Dermis microvascular lymphatic vessel endothelial cell (primary cell): ENCODE measurements at places on chromosomes 3 and 15. TPM values are rescaled to one million over a fixed set of nuclear protein-coding genes. Genes with fewer than 3 reads are reported as not detected.

GRCh38 chr3:143410259-143410658 lies 290.7 kb downstream of the CHST2 start:
- DNase-seq: no peak

DNA sequence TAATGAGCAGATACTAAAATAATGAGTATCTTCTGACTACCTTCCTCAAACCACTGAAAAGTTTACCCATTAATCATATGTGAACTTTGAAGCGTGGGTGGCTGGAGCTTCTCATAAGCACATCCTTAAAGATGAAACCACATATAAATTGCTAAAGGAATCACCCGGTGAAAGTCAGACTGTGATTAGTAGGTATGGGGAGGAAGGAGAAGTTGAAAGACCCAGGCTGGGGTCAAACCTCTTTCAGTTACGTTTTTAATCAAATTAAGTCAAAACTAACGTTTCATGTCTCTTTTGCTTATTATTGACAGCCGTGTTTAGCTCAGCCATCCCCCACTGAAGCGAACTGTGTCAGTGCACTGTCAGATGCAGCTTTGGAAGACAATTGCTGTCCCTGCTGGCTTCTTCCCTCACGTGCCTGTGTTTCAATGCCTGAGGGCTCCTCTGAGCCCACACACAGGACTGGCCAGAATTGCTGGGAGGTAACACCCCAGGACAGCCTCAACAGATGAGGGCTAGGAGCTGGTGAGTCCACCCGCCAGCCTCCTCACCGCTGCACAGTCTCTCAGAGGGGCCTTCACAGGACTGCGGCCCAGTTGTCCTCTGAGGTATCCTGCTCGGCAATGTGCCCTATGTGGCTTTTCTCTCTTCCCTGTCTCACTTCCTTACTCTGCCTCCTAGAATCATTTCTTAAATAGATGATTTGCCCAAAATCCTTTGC lies 29.3 kb upstream of the SH3BP5 start:
- DNase-seq: no peak

- DNase-seq: peak; percentile 79
Observed at GRCh38 chr3:192481638-192482037, 245.7 kb downstream of the FGF12 start.

DNA sequence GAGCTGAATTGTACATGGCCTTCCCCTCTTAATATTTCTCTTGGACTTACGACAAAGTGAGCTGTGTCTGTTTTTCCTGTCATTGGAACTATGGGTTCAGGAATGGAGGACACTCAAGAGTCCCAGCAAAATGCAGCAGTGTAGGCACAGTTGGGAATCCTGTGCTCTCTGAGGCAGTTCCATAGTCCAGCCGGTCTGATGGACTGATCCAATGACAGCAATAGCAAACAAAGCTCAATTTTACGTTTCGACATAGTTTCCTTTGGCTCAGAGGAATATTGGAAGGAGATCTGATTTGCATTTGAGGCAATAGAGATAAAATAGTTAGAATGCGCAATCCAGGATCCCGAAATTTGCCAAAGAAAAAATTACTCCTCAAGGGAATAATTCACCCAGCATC lies 276.9 kb upstream of the CNTN3 start:
- no peak for DNase-seq

- no peak for DNase-seq
Observed at GRCh38 chr15:50050986-50051743, 67.9 kb downstream of the ATP8B4 start.

- no peak for DNase-seq
Observed at GRCh38 chr3:39038165-39038564, 13.6 kb downstream of the SCN11A start.

DNA sequence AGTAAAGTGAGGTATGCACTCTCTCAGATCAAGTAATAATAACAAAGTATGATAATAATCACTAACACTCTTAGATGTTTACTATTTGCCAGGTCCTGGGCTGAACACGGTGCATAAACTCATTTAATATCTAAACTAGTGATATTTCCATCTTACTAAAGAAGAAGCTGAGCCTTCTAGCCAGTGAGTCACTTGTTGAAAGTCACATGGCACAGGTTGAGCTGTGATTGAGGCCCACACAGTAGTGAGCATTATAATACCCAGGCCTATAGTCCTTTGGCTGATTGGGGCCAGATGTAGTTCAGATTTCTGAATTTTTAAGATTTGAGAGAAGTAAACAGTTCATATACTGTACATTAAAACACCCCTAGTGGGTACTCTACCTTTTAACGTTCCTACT lies 93.2 kb upstream of the CCDC80 start:
- no peak for DNase-seq

GRCh38 chr3:33687406-33688010 lies 30.5 kb downstream of the CLASP2 start:
- DNase-seq: no peak

DNA sequence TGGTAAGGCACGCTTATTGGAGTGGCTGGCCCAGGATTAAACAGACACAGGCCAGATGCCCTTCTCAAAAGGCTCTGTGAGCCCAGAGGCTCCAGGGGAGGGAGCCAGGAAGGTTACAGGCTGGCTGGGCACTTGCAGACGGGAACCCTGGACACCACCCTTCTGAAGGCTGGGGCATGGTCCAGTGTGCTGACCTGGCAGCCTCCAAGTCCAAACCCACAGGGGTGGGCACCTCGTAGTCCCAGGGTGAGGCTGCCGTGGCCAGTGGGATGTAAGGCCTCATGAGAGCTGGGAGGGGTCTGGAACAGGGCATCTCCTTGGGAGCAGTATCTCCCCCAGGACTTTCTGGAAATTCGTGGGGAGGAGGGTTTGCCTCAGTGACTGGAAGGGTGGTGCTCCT lies 19.6 kb downstream of the EFCC1 start:
- no peak for DNase-seq

- DNase-seq: peak; percentile 37
Observed at GRCh38 chr15:88255484-88256278, 858 bp downstream of the NTRK3 start.

FETUB gene
- total RNA-seq: not detected in 2 replicates

MUC20 gene
- under 0.01 TPM in 1 of 2 replicates, not detected in the other for total RNA-seq

IQCH gene
- 1.0 and 1.1 TPM in 2 replicates for total RNA-seq

ACTC1 gene
- not detected in 2 replicates for total RNA-seq

BCL2A1 gene
- total RNA-seq: 0.13 TPM in 2 replicates

RPSA gene
- 931 and 1,204 TPM in 2 replicates for total RNA-seq
